ENCODE measurements at places on chromosomes 6 and 20. TPM values are rescaled to one million over a fixed set of nuclear protein-coding genes. Genes with fewer than 3 reads are reported as not detected.

The MYL9 gene
- total RNA-seq, result 0.42 TPM

The BMP2 gene
- not detected for total RNA-seq

The NOL4L gene
- 27.4 TPM for total RNA-seq

The RAET1E gene
- total RNA-seq, result not detected

The EHMT2 gene
- 71.6 TPM for total RNA-seq

The RXRB gene
- 46.2 TPM for total RNA-seq

The SLC13A3 gene
- 0.35 TPM for total RNA-seq

The TJAP1 gene
- 36.5 TPM for total RNA-seq

The TMEM244 gene
- not detected for total RNA-seq

The MYT1 gene
- total RNA-seq, result not detected

The MAP1LC3A gene
- 2.6 TPM for total RNA-seq

The ANGPT4 gene
- not detected for total RNA-seq
